ENCODE measurements at places on chromosomes 3 and 15.
A peak's percentile ranks its signal among the peaks of the same experiment; 100 is the strongest.

GRCh38 chr15:67125589-67126502 is 60.4 kb downstream of the SMAD3 start:
- DNase-seq = no peak

DNA sequence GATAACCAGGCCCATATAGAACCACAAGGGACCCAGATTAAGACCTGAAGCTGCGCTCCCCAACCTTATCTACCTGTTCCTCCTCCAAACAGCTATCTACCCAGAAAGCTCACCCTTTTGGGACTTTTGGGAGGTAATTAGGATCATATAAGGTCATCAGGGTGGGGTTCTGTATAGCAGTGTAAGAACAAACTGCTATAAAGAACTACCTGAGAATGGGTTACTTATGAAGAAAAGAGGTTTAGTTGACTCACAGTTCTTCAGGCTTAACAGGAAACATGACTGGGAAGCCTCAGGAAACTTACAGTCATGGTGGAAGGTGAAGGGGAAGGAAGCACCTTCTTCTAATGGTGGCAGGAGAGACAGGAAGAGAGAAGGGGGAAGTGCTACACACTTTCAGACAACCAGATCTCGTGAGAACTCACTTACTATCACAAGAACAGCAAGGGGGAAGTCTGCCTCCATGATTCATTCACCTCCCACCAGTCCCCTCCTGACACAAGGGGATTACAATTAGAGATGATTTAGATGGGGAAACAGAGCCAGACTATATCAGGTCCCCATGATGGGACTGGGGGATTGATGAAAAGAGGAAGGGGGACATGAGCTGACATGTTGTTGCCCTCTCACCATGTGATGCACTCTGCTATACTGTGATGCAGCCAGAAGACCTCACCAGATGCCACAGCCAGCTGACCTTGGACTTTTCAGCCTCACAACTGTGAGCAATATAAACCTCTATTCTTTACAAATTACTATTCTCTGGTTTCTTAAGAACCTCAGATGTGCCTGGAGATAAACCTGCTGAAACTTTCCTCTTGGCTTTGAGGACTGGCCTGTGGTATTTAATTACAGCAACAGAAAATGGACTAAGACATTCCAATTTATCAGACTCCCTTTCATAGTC is 15.3 kb upstream of the FMN1 start:
- no peak for DNase-seq

- peak; percentile 14 for DNase-seq
Observed at GRCh38 chr3:155744626-155745324, at the start of gene PLCH1. TSS of gene PLCH1 (minus strand) at chr3:155745071. CDS start at chr3:155704224, 40,847 bp downstream.

GRCh38 chr3:8596321-8597218 is 48.0 kb downstream of the SSUH2 start:
- DNase-seq = no peak

- no peak for DNase-seq
Observed at GRCh38 chr15:64163659-64164362, 989 bp upstream of the PPIB start.

GRCh38 chr15:63191895-63192618 is 2.7 kb downstream of the RAB8B start:
- DNase-seq = peak; percentile 15

DNA sequence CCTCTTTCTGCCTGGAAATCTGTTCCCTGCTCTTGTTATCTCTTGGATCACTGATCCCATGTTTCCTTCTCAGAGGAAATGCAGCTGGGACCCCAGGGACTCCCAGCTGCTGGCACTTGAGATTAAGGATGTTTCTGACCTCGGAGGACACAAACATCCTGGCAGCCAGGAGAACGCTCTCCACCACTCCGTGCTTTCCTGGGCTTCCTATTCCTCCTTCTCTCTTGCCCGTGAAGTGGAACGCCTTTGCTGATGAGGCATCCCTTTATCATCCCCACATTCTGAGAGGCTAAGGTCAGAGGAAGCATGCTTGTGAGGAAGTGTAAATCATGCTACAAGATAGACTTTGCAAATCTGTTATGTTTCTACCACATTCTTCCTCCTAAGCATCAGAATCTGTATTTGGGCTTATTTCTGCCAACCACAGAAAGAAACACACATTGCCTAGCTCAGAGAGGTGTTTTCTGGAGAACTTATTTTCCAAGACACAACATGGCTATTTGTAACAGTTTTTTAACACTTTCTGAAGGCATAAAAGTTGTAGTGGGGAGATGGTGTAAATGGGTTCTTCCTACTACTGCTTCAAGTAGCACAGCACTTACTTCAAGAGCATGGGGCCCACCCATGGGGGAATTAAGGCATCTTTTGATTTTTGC is 25.6 kb upstream of the LDHAL6B start:
- DNase-seq = no peak

Data from activated T-helper 1 cell treated with Interleukin-2 at 50 U/mL for 16 hours (primary cell).